ENCODE measurements at places on chromosomes 1 and 21. TPM values are rescaled to one million over a fixed set of nuclear protein-coding genes. Genes with fewer than 3 reads are reported as not detected.
A peak's percentile ranks its signal among the peaks of the same experiment; 100 is the strongest.

Gene LMX1A
- total RNA-seq: not detected

Gene KRTAP12-2
- total RNA-seq: not detected

Gene B3GALT5
- under 0.01 TPM for total RNA-seq

Gene B3GALT2
- total RNA-seq: 2.1 TPM

Gene SPRR3
- total RNA-seq: not detected

Gene ELF3
- total RNA-seq: under 0.01 TPM

Gene KCNJ15
- total RNA-seq: 10.1 TPM

Gene IVL
- total RNA-seq: not detected

DNA sequence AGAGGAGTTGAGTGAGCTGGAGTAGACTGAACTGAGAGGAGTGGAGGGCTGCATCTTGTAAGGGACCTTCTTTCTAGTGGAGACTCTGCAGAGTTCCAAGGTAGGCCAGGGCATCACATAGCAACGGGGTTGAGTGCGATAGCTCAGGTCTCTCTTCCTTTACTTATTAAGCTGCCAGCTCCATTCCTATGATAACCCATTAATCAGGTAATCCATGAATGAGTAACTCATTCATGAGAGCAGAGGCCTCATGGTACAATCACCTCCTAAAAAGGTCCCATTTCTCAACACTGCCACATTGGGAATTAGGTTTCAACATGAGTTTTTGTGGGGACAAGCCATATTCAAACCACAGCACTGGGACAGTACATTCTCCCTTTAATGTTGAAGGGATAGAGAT is 21.3 kb downstream of the VN1R5 start:
- no peak for DNase-seq

- no peak for DNase-seq
Measured at GRCh38 chr1:204961765-204962419, 81.1 kb upstream of the CNTN2 start.

DNA sequence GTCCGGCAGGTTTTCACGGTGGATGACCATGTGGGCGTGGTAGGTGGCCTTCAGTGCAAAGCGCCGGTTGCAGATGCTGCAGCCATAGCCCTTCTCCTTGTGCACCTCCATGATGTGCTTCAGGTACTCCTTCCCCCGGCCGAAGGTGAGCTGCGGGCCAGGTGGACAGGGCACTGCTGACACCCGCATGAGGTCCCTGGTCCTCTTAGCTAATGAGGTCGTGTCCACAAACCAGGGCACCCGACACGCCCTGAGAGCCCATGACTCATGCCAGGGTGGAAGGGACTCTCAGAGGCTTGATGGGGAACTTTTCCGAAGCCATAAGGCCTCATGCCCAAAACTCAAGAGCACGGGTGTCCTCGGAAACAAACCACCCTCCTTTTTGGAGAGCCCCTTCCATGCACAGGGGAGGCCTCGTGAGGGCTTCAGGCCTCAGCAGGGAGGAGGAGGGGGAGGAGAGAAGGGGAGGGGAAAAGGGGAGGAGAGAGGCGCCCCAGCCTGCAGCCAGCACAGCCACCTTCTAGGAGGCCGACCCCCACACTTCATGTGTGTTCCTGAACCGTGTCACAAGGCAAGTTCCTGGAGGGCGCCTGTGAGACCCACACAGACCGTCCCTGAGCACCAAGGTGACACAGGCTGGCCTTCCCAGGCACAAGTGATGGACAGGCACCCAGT is 54.4 kb upstream of the RIPK4 start:
- peak; percentile 85 for DNase-seq

DNA sequence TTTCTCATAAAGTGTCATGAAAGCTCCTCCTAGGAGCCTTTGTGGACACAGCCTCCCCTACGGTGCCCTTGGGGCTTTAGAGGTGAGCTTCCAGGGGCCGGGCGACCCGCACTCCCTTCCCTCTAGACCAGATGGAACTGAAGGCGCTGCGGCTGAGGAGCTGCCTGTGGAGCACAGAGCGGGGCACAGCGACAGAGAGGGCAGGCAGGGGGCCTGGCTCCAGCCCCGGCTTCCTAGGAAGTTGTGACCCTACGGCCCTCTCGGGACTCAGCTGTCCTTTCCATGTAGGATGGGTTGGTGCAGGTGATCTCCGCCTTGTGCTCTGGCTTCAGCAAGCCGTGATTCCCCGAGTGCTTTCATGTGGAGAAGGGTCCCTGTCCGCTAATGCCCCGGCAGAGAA is 23.6 kb upstream of the NEK2 start:
- DNase-seq: no peak

DNA sequence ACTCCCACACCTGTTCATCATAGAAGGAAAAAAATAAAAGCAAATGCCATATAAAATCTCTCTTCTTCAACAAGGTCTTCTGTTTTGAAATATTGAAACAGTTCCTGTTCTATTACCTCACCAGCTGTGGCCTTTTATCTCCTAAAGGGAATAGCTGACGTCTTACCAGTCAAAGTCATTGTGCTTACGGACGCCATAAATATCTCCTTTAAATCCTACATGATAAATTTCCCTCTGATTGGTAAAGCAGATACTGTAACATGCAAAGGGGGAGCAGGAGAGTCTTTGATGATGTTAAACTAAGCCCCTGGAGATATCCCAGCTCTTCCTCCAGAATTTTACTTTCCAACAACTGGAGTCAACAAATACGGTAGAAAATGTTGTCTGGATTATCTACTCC is 168.4 kb downstream of the ZC3H11B start:
- no peak for DNase-seq

DNA sequence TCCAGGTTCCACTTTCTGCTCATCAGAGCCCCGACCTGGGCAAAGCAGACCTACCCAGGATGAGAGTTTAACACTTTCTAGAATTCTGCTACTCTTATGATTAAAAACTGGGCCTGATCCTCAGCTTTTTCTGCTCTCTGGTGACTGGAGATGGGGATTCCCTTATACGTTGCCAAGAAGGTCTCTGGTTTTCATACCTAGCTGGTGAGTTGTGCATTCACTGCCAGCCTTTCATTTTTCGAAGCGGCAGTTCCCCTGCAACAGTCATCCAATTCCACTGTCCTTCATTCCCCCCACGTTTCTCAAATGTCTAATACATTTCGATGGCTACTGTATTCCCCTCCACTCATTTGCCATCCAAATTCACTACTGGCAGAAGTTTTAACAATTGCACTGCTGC is 135.3 kb downstream of the ADSS2 start:
- DNase-seq: peak; percentile 82

- no peak for DNase-seq
Measured at GRCh38 chr1:221343607-221344006, 398.3 kb downstream of the DUSP10 start.

DNA sequence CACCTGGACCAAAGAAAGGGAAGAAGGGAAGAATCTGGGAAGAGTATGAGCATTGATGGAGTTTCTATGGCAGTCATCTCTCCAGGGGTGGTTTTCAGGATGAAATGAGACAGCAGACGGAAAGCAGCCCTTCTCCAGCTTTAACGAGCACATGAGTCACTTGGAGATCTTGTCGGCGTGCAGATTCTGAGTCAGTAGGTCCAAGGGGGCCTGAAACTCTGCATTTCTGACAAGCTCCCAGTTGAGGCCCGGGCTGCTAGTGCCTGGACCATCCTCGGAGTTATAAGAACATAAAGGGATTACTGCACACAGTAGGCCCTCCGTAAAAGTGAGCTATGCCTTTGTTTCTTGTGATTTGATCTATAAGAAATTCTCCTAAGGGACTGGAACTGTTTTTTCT is 17.6 kb downstream of the HSPG2 start:
- peak; percentile 93 for DNase-seq

DNA sequence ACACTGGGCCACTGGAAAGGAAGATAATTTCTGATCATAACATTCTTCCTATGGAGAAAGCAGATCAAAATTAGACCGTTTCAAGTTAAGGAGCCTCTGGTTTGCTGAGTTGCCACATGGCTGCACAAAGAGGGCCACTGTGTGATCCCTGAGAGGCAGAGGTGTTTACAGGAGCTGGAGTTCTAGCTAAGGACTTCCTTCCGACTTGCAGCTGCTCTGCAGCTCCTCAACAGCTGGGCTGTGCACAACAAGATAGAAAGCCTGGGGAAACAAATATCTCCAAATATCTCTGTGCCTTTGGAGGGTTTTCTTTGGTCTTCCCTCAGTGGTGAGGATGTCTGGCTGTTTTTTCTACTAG is 26.8 kb downstream of the GADD45A start:
- no peak for DNase-seq

- no peak for DNase-seq
Measured at GRCh38 chr1:171935664-171936063, 94.4 kb downstream of the DNM3 start.

GRCh38 chr21:42251654-42252324 is 32.8 kb downstream of the ABCG1 start:
- no peak for DNase-seq

GRCh38 chr1:227540170-227541098 is 22.9 kb upstream of the ZNF678 start:
- peak; percentile 27 for DNase-seq

DNA sequence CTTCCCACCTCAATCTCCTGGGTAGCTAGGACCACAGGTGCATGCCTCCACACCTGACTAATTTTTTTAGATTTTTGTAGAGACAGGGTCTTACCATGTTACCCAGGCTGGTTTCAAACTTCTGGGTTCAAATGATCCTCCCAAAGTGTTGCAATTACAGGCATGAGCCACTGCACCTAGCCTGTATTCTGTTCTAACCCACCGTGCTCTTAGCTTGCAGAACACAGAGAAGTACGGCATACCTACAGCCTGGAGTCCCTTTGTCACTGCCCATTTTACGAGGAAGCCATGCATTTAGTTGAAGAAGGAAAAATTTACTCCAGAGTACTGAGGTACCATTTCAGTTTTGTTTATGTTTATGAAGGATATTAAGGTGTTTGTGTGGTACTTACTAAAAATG is 29.7 kb upstream of the NEXN start:
- no peak for DNase-seq

GRCh38 chr21:43318841-43319781 is 107.8 kb downstream of the SIK1 start:
- peak; percentile 97 for DNase-seq

DNA sequence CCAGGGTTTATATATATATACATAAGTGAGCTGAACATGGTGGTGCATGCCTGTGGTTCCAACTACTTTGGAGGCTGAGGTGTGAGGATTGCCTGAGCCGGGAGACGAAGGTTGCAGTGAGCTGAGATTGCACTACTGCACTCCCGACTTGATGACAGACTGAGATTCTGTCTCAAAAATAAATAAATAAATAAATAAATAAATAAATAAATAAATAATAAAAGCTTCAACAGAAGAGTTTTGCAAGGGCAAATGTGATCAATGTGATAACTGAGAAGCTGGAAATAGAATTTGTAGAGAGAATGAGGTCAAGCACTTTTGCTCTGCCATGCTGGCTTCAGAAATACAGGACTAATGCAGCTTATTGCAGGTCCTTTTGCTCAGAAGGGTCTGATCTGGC is 855.8 kb upstream of the PRMT6 start:
- no peak for DNase-seq

DNA sequence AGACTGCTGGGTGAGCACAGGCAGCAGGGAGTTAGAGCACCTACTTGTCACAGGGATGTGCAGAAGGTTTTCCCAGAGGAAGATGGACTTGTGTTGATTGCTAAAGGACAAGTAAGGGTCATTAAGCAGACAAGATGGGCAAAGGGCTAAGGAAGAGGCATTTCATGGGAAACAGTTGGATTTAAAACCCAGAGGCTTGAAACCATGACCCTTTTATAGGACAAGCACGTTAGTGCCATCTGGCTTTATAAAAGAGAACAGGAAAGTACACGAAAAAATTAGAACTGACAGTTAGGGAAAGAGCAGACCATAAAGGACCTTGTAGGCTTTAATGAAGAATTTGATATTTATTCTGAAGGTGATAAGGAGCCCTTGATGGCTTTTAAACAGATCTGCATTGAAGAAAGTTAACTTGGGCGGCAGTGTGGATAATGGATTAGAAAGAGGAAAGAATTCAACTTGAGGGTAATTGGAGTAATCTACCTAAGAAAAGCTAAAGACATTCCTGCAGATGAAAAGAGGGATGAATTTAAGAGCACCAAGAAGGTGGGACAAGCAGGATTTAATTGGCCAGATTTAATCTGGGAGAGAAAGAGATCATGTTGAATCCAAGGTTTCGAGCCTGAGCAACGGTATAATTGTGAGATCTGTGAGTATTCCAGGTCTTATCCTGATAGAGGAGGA is 68.6 kb downstream of the ZC3H11B start:
- no peak for DNase-seq

DNA sequence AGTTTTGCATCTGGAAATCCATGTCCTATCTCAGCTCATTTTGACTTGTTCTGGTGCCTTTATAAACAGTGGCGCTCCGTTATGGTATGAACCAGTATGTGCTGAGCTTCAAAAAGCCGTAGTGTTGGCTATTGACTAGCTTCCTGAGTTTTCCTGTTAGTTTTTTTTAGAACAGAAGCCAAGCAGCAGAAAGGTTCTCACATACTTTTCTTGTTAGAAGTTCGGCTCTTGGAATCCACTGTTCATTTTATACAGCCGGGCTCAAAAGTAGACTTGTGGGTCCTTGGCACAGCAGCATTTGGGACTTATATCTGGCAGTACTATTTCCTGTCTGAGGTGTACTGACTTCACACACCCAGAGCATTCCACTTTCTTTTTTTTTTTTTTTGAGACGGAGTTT is 63.8 kb downstream of the TBCE start:
- no peak for DNase-seq

DNA sequence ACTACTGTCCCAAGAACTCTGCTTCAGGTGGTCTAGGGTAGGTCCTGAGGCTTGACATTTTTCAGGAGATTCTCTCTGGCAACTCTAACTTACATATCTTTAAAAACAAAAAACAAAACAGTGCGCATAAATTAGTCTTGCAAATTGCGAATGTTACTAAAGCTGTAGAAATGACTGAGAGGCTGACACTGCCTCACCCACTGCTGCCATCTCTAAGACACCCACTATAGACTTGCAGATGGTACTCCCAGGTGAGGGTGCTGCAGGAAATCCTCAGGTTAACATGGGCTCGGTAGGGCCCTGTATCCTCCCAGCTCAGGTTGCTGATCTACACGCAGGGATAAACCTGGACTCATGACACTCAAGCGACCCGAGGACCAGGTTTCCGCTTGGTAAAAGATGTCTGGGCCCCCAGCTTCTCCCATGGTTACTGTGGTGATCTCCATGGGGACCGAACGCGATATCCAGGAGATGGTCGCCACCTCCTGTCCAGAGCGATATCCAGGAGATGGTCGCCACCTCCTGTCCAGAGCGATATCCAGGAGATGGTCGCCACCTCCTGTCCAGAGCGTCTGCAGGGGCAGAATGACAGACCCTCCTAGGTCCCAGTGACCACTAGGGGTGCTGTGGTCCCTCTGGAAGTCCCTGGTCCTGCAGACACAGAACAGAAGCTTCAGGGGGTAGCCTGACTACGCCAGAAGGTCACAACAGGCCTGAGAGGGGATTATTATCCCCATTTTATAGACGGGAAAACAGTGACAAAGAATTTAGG is 16.2 kb upstream of the LY9 start:
- no peak for DNase-seq

GRCh38 chr21:20308586-20309315 is 689.5 kb upstream of the NCAM2 start:
- DNase-seq: no peak

All from osteoblast (primary cell).